ENCODE measurements at places on chromosomes 6 and 20.

- DNase-seq: no peak
Observed at GRCh38 chr20:34753706-34754461, 49.7 kb downstream of the TP53INP2 start.

GRCh38 chr6:85252552-85252951 is 197.3 kb upstream of the NT5E start:
- DNase-seq: no peak

- no peak for DNase-seq
Observed at GRCh38 chr6:100774681-100775080, 106.4 kb downstream of the ASCC3 start.

- no peak for DNase-seq
Observed at GRCh38 chr6:100633096-100633777, 168.5 kb upstream of the SIM1 start.

- DNase-seq: no peak
Observed at GRCh38 chr6:156774863-156775405, 2.2 kb upstream of the ARID1B start.

GRCh38 chr6:130843575-130844320 is 16.5 kb downstream of the SMLR1 start:
- no peak for DNase-seq

- DNase-seq: no peak
Observed at GRCh38 chr20:52896348-52896747, 75.8 kb upstream of the TSHZ2 start.

DNA sequence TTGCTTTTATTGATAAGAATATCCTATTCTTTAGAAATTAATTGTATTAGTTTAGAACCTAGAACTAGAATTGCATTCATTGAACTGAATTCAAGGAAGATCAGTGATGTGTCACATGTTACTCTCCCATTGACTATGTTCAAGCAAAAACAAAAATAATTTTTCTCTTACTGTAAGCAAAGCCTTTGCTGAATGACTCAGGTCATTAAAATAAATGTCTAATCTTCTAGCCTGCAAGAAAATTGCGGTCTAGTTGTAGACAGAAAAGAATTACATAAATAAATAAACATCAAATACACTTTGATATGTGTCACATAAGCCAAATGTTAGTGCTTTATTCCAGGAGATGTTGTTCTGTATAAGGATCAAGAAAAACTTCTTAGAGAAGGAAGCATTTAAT is 387.9 kb downstream of the ADGRB3 start:
- no peak for DNase-seq

DNA sequence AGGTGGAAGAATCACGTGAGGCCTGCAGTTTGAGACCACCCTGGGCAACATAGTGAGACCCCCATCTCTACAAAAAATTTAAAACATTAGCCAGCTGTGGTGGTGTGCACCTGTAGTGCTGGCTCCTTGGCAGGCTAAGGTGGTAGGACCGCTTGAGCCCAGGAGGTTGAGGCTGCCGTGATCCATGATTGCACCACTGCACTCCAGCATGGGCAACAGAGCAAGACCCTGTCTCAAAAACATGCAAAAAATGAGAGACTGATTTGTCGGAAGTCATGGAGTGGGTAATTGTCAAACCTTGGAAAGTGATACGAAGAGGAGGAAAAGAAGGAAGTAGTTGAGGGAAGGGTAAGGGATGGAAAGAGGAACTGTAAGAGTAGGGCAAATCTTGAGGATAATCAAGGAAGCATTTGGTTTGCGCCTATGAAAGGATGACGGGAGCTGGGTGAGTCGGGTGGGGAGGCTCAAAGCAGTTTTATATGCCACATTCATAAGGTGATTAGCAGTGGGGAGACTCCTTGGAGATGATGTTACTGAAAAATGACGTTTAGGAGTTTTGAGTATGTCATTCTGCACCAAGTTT is 14.5 kb downstream of the L3MBTL3 start:
- DNase-seq: no peak

- no peak for DNase-seq
Observed at GRCh38 chr6:55443238-55444134, 116.2 kb downstream of the GFRAL start.

DNA sequence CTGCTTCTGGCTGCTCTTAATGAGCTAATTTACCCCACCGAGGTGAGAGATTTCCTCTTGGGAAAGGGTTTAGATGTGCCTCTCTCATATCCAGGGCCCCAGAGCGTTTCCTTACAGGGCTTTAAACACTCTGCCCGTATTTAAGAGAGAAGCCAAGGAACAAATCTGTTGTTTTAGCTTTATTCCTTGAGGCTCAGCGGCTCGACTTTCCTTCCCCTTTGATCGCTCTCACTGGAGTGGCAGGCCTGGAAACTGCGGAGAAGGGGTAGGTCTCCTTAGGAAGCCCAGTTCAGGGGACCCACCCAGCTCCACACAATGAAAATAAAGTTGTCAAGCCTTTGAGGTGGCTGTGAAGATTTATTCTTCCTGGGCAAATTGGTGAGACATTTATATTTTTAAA is 132.0 kb upstream of the JAG1 start:
- DNase-seq: no peak

- DNase-seq: no peak
Observed at GRCh38 chr6:133966654-133967329, 13.8 kb downstream of the TBPL1 start.

DNA sequence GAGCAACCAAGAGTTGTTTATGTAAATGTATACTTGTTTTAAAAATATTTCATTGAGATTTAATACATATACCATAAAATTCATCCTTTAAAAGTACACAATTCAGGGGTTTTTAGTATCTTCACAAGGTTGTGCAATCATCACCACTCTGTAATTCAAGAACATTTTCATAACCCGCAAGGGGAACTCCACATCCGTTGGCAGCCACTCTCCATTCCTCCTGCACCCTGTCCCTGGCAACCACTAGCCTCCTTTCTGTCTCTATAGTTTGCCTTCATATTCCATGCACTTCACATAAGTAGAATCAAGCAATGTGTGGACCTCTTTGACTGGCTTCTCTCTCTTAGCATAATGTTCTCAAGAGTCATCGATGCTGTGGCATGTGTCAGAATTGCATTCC is 104.2 kb upstream of the PDE10A start:
- DNase-seq: no peak

GRCh38 chr6:135902756-135903331 is 51.3 kb downstream of the PDE7B start:
- no peak for DNase-seq

DNA sequence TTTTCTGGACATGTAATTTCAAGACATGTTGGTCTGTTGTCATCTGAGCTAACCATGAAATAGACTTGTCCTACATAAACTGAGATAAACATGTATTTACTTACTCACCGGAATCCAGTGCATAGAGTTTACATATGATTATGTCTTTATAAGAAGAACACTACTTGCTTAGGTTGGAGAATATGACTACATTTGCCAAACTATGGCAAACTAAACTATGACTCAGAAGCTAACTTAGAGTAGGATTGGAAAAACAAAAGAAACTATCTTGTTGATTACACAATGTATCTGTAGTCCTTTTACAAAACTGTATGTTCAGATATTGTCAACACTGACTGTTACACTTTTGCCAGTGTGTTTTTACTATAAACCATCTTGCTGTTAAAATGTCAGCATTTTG is 113.3 kb downstream of the CRYBG1 start:
- no peak for DNase-seq

GRCh38 chr6:158955255-158955654 is 44.7 kb downstream of the RSPH3 start:
- no peak for DNase-seq

DNA sequence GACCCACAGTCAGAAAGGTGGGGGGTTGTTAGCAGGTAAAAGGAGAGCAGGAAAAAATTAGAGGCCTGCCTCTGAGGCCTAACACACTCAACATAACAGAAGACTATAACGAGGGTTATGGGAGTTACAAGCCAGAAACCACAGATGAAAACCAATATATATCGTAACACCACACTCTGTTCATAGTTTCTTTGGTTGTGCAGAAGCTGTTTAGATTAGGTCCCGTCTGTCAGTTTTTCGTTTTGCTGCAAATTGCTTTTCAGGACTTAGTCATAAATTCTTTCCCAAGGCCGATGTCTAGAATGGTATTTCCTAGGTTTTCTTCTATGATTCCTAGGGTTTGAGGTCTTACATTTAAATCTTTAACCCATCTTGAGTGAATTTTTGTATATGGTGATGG is 3.7 kb upstream of the MAP3K5 start:
- no peak for DNase-seq

- DNase-seq: no peak
Observed at GRCh38 chr20:55800552-55801245, 204.6 kb downstream of the CBLN4 start.

- DNase-seq: no peak
Observed at GRCh38 chr6:41182069-41183034, 18.6 kb downstream of the TREML2 start.
